ENCODE measurements at places on chromosomes 13 and 19.
A peak's percentile ranks its signal among the peaks of the same experiment; 100 is the strongest.

DNA sequence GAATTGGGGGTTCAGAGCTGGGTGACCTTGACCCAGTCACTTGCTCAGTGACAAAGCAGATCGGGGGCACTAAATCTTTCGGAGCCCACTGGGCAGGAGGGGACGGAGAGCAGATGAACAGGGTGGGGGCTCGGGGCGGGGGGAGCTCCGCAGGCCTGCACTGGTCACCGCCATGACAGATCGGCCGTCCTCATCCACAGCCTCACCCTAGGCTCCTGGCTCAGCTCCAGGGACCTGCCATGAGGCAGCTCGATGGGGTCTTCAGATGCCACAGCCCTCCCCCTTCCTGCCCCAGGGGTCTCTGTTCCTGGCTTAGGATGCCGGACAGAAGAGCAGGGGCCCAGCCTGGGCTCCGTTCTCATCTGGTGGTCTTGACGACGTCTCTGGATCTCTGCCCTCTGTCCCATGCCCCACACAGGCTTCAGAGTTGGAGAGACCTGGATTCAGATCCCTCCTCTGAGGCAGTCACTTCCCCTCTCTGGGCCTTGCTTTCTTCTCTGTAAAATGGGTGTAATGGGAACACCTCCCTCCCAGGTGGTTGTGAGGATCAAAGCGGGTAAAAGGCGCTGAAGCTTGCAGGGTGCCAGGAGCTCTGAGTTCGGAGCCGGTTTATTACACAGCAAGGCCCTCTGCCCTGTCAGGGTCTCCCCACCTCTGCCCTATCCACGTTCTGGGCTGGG, 3.0 kb downstream of the KDM4B start:
- DNase-seq = no peak

- no peak for DNase-seq
These were observed 44.4 kb downstream of the METTL21C start for GRCh38 chr13:102650444-102650843.

- no peak for DNase-seq
These were observed at the start of gene EHD2 for GRCh38 chr19:47713046-47714021. EHD2 (plus strand) TSS chr19:47713422; CDS start chr19:47716613, 3,191 bp downstream.

- no peak for DNase-seq
These were observed 145.6 kb downstream of the FLT1 start for GRCh38 chr13:28349371-28349770.

DNA sequence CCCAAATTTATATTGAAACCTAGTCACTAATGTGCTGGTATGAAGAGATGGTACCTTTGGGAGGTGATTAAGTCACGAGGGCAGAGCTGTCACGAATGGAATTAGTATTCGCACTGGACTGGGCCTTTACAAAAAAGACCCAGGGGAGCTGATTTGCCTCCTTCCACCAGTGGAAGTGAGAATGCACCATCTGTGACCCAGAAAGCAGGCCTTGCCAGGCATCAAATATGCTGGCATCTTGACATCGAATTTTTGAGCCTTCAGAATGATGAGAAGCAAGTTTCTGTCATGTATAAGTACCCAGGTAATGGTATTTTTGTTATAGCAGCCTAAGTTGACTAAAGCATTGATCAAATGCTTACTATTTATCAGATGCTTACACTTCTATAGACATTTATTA, 373.6 kb downstream of the FGF14 start:
- DNase-seq = no peak

DNA sequence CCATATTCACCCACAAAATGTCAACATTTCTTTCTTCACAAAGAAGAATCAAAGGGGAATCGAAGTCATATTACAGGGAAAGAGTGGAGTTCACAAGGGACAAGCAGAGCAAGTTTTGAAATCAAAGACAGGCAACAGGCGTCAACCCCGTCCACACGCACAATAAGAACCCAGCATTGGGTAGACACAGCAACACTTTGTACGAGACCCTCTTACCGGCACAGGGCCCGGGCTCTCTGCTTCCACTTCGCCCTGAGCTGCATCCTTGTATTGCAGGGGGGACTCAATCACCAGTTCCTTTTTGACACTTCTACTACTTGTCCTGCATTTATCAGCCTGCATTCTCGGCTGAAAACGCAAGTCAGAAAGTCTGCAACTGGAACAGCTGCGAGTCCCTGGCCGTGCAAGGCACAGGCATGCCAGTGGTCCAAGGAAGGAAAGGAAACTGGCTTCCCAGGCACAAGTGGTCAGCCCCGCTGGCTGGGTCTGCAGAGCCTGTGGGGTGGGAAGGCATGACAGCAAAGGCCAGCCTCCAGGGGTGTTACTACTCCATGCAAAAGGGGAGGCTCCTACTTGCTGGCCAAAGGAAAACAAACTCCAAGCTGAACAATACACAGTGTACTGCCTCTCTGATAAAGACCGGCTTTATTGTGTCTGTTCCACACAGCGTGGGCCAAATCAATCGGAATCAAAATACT, at the start of gene DOCK9:
TSS of gene DOCK9 (minus strand) at position 497 of the 698 bp plus-strand sequence. CDS start at position 342, 155 bp downstream.
- no peak for DNase-seq

- DNase-seq = no peak
These were observed 181.4 kb downstream of the KLF5 start for GRCh38 chr13:73240193-73240592.

- no peak for DNase-seq
These were observed 368.0 kb downstream of the FGF14 start for GRCh38 chr13:102033857-102034331.

- DNase-seq = no peak
These were observed 2075.3 kb downstream of the PCDH9 start for GRCh38 chr13:65154661-65155447.

- no peak for DNase-seq
These were observed 121.2 kb upstream of the MLNR start for GRCh38 chr13:49098771-49099512.

DNA sequence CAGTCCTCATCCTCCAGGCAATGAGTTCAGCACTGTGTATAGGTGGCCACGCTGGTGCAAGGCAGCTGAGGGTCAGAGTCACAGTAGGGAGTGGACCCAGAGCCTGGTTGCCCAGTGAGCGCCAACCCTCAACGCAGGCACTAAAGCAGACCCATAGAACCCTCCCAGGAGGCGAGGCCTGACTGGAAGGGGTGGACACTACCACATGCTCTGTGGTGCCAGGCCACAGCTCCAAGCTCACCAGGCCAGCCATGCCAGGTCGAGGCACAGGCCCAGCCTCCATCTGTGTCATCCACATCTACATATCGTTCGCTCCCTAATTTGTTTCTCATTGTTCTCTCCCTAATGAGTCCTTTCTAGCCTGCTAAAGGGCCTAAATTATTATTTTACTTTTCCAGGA, 165.8 kb upstream of the GPR12 start:
- DNase-seq = no peak

DNA sequence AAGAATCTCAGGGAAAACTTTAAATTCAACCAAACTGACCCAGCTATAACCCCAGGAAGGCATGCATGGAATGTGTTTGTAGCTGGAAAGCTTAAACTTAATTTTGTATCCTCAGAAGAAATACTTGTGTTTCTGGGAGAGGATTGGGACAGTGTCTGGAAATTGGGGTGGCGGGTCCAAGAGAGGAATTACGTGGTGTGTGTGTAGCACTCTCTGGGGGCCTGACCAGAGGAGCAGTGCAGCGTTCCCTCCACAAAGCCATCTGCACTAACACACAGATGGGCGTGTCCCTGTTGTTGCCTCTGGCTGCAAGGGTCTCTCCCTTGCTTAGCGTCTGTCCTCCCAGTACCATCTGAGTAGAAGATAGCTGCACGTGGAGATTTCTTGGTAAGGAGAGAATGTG, 6.4 kb downstream of the GARRE1 start:
- no peak for DNase-seq

DNA sequence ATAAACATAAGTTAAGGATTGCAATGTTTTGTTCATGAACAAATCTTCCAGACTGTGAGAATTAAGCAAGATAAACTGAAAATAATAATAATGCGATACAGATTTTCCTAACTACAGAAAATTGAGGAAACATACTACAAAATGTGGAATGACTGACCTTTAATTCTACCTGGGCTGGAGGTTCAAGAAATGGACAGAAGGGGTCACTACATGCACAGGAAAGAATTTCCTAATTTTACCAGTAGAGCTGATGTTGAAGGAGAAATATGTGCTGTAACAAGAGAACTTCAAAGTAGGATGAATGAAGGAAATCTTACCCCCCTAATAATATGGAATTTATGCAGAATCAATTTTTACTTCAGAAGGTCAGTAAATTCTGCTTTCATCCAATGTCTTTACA, 62.3 kb downstream of the ZNF627 start:
- no peak for DNase-seq

GRCh38 chr19:8462571-8462970, 17.8 kb downstream of the HNRNPM start:
- no peak for DNase-seq

DNA sequence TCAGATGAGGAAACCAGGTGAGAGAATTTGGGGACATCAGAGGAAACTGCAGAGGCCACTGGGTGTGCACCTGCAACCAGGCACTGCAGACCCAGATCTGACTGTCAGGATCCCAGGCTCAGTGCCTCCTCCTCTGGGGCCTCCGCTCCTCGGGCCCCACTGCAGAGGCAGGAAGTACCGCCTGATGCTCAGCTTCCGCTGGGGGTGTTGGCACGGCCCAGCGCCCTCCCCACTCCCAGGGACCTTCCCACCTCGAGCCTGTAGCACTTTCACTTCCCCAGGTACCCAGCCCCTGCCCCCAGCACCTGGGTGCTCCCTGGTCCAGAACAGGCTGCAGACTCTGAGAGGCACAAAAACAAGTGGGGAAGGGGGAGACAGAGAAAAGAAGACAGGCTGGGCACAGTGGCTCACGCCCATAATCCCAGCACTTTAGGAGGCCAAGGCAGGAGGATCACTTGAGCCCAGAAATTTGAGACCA, 1.4 kb upstream of the CD37 start:
- DNase-seq = peak; percentile 75

GRCh38 chr19:2726160-2726855, 5.1 kb upstream of the DIRAS1 start:
- DNase-seq = no peak

- DNase-seq = no peak
These were observed 108.0 kb downstream of the KCTD15 start for GRCh38 chr19:33904681-33905080.

- DNase-seq = no peak
These were observed 10.6 kb upstream of the KIR2DL4 start for GRCh38 chr19:54792814-54793213.

DNA sequence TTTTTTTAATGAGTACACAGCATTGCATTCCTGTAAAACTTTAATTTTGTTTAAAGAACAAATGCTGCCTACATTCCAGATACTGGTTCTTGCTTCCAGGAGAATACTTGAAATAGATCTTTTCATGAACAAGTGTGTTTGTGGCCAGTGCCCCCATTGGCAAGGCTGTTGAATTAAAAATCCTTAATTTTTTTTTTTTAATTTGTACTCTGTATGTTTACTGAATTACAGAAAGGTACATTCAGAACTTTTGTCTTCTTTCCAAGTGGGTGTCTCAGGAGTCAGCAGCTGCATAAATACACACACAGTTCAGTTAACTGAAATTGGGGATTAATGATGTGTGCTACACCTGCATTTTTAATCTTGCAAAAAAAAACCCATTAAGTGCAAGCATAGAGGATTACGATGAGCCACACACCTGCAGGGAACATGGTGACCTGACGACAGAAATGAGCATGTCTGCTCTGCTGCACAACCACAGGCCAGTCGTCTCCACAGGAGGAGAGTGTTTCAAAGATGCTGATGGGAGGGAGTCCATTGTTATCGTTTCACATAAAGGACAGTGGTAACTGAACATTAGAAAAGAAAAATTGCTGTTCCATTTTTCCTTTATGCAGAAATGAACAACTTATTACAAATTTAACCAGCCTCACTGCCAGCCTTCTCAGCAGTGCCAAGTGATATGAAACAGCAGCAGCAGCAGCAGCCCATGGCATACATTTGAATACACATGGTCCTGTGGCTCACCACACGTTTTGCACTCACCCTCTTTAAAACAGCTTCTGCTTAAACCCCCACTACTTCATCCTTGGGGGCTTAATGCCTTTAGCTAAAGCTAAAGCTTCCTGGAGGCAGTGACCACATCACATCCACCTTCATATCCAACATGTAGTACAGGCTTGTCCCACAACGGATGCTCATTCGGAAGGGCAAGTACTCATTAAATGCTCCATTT, 72.3 kb upstream of the RFC3 start:
- no peak for DNase-seq

DNA sequence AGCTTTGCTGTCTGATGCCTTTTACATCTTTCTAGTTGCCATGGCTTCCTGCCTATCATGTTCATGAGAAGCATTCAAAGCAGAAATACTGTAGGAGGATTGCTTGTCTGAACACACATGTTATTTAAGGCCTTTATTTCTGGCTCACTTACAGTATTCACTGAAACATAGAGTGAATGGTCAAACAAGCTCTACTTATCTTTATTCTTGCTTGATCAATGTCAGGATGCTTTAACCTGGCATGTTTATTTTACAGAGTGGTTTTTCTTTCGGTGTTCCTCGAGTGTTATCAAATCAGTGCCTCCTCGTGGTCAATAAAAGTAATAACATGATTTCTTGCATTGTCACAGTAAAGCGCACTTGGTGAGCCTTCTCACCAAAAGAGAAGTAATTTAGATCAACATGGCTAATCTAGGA, 73.5 kb upstream of the PCDH17 start:
- no peak for DNase-seq

GRCh38 chr19:2807379-2808128, 12.1 kb upstream of the ZNF554 start:
- DNase-seq = no peak

DNA sequence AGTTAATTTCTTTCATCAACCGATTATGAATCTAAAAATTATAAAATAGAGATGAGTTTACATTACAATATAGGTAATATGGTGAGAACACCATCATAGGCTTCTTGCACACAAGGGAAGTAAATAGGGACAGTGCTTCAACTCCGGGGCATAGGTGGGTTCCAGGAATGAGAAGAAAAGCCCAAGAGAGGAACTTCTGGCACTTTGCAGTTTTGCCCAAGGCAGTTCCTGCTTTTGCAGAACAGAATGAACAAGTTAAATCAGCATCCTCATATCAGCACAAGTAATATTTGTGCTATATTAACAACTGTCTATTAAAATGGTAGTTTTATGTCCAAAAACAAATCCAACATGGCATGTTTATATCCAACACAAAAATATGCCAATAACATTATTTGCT, 60.1 kb downstream of the DACH1 start:
- DNase-seq = no peak

DNA sequence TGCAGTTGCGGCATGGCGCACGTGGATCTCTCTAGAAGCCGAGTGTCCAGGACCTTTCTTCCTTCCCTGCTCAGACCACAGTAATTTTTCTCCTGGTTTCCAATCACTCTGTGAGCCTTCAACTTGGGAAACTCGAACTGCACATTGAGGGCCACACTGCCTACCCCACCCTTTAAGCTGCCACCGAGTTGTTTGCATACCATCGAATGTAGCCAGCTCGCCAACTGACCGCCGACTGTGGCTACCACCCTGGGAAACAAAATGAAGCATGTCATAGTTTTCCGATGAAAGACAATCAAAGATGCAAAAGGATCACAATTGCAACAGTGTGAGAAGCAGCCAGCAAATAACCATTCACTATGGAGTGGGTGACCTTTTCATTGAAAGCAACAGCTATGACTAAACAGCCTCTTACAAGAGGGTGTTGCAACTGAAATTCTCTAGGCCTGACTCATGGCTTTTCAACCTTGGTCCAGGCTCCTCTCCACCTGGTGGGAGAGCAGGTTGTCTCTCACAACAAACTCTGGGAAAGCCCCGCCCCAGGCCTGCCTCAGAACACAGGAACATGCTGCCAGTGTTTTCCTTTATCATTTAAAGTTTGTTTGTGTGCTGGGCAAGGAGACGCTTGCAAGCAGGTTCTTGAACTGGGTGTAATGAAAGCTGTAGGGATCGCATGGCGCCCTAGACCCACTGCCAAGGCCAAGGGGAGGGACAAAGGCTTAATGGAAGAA, 141.7 kb upstream of the SERP2 start:
- no peak for DNase-seq

Measured in naive thymus-derived CD4-positive, alpha-beta T cell (primary cell).